CD4-positive, alpha-beta T cell treated with Interleukin-15 for 1 hour (primary cell): ENCODE measurements at places on chromosomes 16 and 17.

DNA sequence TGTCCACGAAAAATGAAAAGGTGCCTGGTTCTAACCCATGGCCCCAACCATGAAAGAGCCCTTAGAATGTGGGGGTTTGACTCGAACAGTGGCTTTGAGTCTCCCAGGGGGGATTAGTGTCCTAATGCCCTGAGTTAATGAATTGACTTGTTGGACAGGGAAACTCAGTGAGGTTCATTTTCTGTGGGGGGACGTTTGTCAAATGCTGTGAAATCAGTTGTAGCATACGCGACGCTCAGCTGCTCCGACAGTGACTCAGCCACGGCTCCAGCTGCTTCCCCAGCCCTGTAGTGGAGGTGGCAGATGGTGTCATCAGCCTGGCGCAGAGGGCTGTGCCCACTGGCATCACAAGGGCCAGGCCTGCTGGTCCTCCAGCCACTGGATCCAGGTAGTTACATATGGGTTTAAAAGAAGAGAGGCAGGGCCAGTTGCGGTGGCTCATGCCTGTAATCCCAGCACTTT lies 3.9 kb upstream of the TMEM235 start:
- DNase-seq, result no peak

GRCh38 chr17:44251062-44251461 lies 16.9 kb downstream of the SLC4A1 start:
- no peak for DNase-seq

DNA sequence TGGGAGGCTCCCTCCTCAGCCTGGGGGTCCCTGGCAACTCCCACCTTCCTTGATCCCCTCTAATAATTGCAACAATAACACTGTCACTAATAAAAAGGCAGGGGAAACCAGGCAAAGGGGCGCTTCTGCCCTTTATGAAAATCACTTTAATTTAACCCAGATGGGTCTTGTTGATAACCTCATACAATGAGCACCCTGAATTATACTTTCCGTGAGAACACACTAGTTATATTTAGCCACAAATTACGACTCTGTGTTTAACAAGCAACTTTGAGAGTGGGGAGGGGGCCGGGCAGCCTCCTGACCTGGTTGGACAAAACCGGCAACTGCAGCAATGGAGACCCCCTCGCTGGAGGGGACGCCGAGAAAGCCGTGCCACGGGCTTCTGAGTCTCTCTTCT lies 5.7 kb upstream of the BAHCC1 start:
- DNase-seq, result no peak

DNA sequence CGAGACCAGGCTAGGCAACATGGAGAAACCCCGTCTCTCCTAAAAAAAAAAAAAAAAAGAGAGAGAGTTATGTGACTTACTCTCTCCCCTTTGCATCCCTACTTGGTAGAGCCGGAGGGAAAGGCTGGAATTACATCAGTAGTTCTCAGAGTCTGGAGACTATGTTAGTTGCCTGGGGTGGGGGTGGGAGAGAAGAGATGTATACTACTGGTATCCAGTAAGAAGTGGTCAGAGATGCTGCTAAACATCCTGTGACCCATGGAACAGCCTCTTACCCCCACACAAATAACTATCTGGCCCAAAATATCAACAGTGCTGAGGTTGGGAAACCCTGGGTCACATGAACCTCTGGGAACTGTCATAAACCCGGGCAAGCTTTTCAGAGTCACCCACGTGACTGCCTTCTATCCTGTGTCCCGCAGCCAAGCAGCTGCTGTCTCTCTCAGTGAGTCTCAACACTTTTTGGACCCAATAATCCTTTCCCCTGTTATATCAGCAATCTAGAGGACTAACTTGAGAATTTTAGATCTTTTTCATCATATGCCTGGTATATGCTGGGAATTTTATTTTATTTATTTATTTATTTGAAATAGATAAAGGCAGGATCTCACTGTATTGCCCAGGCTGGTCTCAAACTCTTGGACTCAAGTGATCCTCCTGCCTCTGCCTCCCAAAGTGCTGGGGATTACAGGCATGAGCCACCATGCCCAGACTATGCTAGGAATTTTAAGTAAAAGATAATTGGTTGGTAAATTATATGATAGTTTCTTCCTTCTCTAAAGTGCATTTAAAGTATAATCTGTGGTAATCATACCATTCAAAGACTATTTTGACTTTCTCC lies 8.7 kb downstream of the EIF1 start:
- DNase-seq, result peak; percentile 25

GRCh38 chr17:8894673-8895578 lies 27.5 kb upstream of the PIK3R6 start:
- peak; percentile 70 for DNase-seq
